Endothelial cell (in vitro differentiated cells): ENCODE measurements at places on chromosomes 4 and X.

DNA sequence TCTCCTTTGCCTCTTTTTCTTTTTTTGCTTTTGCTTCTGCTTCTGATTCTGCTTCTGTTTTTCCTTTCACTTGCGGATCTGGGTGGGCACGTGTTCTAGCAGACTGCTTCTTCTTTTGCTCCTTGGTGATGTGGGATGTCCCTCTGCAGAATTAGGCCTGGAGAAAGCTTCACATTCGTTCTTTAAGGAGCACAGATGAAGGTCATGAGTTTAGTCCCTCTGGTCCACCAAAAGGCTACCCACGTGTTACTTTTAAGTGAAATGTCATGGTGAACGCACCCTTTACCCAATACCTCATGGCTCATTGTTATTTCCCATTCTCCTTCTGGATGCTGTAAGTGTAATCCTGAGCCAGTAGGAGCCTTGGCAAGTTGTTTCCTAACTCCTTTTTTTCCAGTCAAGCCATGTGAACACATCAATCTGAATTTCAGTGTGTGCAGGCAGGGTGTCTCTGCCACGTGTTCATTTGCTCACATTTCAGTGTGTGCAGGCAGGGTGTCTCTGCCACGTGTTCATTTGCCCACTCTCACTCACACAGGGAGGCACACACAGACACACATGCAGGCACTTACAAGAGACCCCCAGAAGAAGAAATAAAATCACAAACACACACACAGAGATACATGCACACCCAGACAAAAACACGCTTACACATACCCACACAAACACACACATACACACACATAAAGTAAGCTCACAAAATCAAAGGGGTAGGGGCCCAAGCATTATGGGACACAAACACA is 36.9 kb downstream of the NBDY start:
- DNase-seq = no peak

GRCh38 chr4:19780871-19781270 is 470.8 kb upstream of the SLIT2 start:
- DNase-seq = no peak

- DNase-seq = no peak
These were observed 182.0 kb downstream of the TENT5D start for GRCh38 chrX:80602036-80602860.

GRCh38 chr4:80424225-80424581 is 88.7 kb downstream of the CFAP299 start:
- no peak for DNase-seq

- no peak for DNase-seq
These were observed 12.5 kb downstream of the SORCS2 start for GRCh38 chr4:7204656-7205387.

DNA sequence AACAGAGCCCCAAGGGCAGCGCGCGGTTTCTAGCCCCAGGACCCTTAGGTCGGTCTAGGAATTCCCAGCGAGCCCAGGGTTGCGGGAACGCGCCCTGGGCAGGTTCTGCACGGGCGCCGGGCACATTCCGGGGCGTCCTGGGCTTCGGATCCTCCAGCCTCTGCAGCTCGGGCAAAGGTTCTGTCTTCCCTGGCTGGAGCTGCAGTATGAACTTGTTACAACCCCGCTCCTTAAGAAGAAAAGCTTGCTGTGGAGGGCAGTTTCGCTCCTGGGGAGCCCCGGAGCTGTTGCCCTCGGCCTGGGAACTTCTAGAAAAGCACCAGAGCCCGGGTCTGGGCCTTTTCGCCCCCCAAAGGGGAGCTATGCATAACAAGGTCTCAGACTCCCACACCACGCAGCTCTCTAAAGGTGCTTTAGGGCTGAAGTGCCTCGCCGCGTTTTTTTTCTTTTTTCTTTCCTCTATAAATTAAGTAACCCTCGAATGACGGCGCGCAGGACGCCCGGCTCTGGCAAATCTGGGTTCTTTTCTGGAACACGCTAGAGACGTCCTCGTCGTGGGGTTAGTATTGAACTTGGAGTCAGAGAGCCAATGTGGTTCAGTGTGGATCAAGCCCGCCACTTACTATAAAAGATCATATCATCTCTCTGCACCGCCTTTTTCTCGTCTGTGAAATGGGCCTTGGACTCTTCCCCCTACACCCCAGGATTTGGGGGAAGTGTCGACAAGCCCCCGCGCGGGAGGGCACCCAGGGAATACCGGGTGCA is 5.7 kb downstream of the MSX1 start:
- no peak for DNase-seq

GRCh38 chr4:79210636-79211049 is 115.2 kb downstream of the NAA11 start:
- DNase-seq = no peak
